Stimulated activated CD4-positive, alpha-beta T cell treated with anti-CD3 and anti-CD28 coated beads, Interleukin-2, amount 100 ng/mL, for 24 hours (primary cell): ENCODE measurements at places on chromosomes 7 and 10.

DNA sequence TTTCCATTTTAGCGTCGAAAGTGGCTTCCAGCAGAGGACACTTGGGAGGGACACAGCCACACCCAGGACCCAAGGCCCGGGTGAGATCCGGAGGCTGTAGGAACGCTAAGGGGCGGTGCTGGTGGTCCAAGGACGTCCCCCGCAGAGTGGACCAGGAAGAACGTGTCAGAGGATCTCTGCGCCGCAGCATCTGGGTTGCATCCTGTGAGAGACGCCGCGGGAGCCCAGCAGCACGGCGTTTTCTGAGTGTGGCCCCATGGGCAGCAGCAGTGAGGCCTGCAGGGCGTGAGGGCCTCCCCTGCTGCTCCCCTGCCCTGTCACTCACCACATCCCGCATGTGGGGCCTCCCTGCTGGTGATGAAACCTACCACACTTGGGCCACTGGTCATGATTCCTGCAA, 40.5 kb upstream of the BNIP3 start:
- DNase-seq: no peak

GRCh38 chr10:133107442-133107841, 19.7 kb downstream of the ADGRA1 start:
- no peak for DNase-seq

DNA sequence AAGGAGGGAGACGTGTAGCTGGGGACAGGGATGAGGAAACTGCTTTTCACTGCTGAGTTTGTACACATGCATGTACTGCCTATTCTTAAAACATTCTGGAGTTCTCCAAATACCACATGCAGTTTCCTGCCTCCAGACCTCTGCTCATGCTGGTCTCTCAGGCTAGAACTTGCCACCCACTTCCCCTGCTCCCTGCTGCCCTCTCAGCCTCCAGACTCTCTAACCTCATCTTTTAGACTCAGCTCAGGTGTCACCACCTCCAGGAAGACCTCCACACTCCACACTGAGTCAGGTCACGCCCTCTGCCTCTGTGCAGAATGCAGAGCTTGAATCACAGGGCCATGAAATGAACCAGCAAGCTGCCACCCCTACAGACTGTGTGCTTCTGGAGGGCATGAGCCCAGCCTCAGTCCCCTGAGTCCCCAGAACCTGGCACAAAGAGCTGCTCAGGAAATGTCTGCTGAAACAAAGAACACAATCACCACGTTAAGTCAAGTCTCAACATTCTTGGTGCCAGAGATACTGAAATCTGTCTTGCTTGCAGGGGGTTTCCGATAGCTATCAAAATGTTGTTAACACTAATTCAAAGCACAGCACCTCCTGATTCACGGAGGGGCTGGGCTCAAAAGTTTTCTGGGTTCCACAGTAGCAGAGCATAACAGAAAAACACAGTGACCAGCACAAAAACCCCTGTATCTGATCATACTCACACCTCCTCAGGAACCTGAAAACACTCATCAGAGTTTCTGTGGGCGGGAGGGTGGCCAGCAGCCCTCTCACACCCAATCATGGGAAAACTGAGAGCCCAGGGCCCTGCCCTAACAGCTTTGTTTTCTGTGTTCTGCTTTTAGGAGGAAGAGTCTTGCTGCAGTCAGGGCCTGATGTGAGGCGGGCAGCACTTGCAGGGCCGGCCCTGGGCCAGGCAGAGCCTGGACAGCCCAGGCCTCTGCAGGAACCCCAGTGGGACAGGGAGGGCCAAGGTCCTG, 21.1 kb downstream of the FAM53B start:
- peak; percentile 68 for DNase-seq

DNA sequence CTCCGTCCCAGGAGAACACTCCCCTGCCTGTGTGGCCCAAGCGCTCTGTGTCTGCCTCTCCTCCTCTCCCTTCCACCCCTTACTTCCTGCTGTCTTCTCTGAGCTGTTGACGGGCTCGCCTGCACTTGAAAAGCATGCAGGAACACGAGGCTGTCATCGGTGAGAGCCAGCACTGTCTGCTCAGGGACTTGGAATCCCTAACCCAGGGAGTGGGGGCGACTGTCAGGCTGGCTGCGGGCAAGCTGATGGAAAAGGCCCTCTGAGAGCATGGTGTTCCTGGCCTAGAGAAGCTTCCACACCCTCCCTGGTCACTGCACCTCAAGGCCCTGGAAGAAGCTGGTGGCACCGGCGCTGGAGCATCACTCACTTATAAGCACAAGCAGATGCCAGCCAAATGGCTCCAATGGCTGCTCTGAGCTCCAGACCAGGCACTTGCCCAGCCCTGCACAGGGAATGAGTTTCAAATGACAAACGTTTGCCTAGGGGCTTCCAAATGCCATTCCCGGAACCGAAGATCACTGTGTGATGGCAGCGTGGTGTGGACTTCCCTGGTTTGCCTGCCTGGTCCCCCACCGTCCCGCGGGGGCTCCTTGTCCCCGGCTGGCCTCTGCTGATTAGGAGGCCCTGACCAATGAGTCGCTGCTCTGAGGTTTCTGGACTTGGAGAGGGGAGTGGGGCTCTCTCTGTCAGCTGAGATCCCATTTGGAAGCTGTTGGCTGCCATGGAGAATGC, 56.7 kb upstream of the EBF3 start:
- no peak for DNase-seq

DNA sequence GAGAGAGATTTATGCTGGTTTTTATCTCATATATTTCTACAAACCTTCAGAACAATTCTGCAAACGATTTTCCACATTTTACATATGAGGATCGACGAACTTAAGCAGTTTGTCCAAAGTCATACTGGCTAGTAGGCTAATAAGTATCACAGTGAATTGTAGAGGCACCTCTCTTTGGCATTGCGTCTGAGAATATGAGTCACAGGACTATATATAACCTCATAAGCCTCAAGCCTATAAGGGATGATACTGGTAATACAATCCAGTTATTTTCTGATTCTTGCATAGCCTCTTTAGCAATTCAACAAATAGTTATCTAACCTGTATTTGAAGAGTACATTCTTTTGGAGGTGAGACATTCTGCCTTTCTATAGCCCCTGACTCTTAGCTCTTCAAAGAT, 129.8 kb downstream of the GPR158 start:
- DNase-seq: no peak

GRCh38 chr7:131504157-131504899, 52.1 kb downstream of the PODXL start:
- DNase-seq: no peak

GRCh38 chr7:2141651-2142050, 91.1 kb downstream of the MAD1L1 start:
- DNase-seq: no peak

DNA sequence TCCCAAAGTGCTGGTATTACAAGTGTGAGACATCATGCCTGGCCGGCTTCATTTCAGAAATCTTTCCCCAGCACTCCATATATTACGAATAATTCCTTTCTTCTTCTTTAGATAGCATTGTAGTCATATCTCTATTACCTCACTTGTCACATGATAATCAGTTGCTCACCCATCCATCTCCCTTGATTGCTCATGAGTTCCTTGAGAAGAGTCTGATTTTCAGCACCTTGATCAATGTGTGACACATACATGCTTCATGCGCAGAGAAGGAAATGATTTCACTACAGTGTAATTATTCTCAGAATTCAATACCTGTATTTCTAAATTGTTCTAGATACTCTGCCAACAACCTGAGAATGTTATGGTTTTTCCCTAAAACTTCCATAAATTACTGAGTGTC, 26.7 kb upstream of the GGCT start:
- no peak for DNase-seq

DNA sequence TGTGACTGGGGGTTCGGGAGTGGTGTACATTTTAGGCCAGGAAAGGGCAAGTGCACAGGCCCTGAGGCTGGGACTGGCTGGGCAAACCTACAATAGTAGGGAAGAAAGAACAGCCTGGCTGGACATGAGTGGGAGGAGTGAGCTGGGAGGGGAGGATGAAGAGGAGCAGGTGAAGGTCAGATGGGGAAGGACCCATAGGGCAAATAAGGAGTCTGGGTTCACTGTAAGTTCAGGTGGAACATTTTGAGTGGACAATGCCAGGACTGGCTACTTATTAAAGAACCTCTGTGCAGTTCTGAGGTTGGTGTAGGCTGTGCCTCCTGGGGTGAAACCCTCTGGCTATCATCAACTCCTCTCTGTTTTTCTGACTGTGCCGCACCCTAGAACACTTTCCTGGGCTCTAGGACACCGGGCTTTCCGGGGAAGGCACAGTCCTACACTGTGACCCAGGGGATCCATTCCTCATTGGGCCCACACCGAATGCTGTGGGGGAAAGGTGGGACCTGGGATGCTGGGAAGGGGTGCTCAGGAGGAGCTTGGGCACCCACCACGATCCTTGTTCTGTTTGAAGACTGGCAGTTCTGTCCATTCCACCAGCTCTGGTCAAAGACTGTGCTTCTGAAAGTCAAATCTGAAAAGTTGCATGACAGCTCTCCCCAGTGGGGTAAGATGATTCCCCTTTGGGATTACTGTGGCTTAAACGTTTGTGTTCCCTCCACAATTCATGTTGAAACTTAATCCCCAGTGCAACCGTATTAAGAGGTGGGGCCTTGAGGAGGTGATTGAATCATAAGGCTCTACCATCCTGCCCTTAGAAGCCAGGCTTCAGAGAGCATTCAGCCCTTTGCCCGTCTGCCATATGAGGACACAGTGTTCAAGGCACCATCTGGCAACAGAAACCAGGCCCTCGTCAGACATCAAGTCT, 4.0 kb upstream of the MMP21 start:
- no peak for DNase-seq

DNA sequence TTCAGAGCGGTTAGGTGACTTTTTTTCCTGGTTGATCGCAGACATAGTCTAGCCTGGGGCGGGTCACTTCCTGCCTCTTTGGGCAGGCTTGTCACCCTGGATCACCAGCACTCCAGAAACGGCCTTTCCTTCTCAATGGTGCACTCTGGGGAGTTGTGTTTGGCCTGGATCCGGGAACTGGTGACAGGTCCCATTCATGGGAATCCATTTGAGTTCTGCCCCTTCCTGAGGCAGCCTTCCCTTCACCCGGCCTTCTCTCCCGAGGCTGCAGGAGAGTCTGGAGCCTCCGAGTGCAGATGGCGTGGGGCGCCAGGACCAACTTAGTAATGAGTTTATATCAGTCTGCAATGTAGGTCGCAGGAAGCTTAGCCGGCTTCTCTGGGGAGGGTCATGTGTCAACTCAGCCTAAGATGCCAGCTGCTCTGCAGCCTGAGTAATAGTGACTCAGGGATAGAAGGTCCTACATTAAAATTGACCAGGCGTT, 54.2 kb downstream of the TACR2 start:
- DNase-seq: no peak

DNA sequence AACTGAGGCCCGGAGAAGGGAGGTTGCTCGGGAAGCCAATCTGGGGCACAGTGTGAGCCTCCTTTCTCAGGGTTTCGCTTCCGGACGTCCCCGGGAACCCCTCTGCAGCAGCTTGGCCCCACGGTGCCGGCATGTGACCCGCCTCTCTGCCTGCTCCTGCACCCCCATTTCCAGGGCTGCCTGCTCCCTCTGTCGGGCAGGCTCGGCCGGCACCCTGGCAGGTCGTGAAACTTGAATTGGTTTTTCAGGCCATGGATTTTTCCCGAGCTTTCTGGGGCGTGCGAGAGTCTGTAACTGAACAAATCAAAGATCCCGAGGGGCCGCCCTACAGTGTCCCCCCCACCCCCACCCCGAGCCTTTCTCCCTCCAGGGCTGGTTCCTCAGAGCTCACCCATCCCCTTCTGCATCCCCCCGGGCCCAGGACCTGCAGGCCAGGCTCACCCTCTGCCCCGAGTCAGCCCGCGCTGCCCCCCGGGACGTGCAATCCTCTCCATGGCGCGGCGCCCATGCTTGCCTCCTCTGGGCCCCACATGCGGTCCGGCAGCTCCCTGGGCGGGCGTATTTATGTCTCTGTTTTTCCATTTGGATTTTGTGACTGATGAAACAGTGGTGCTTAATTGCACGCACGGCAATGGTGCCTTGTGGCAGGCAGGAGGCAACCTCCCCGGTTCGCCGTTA, 58.1 kb downstream of the UNCX start:
- no peak for DNase-seq

GRCh38 chr7:44329888-44330287, 4.5 kb upstream of the CAMK2B start:
- no peak for DNase-seq

GRCh38 chr10:78331391-78331922, 297.8 kb downstream of the RPS24 start:
- no peak for DNase-seq

GRCh38 chr10:3757250-3757637, 27.8 kb downstream of the KLF6 start:
- no peak for DNase-seq
